ENCODE measurements at places on chromosomes 1 and 21.

DNA sequence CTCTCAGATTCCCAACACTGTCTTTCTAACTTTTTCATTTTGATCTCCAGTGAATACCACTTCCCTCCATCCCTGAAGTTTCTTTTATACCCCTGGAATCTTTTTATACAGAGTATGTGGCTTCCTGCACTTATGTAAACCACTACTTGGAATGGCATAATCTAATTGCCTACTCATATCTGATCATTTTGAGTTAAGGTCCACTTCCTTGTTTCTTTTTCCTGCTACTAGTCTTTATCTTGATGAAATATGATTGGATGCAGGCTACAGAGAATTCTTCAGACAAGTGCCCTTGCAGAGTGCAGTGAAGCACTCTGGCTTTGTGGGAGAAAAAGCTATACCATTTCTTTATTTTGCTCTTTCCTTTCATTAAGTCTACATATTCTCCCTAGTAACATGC, 325.3 kb upstream of the ADAMTS5 start:
- peak; percentile 9 for DNase-seq
- H3K27ac ChIP-seq = no peak overlapping the region
- no peaks in the 10 kb centered on the region for H3K36me3 ChIP-seq
- H3K4me1 ChIP-seq = no peaks in the 10 kb centered on the region
- no peaks in the 10 kb centered on the region for H3K27me3 ChIP-seq
- H3K4me3 ChIP-seq = no peak overlapping the region

- H3K4me1 ChIP-seq = peaks cover 3% of the 10 kb centered on the region
- H3K36me3 ChIP-seq = peaks cover 14% of the 10 kb centered on the region
- no peak overlapping the region for H3K27ac ChIP-seq
- peak; percentile 95 for DNase-seq
- H3K27me3 ChIP-seq = no peaks in the 10 kb centered on the region
Observed at GRCh38 chr1:39850606-39851216, 32.6 kb downstream of the TRIT1 start.

DNA sequence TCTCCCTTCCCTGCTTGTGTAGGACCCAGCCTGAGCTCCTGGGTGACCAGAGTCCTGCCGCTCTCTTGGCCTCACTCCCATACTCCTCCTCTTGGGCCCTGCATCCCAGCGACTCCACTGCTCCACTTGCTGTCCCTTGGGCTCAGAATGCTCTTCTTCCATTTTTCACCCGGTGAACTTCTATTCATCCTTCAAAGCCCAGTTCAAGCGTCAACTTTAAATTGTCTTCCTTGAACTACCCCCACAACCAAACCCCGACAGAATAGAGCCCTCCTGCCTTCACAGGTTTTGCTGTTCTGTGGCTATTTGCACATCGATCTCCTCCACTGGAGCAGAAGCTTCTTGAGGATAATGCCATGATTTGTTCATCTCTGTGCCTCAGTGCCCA, 215.4 kb upstream of the EDN2 start:
- no peaks in the 10 kb centered on the region for H3K36me3 ChIP-seq
- no peak overlapping the region for H3K27ac ChIP-seq
- DNase-seq = no peak
- no peaks in the 10 kb centered on the region for H3K27me3 ChIP-seq
- no peak overlapping the region for H3K4me3 ChIP-seq

DNA sequence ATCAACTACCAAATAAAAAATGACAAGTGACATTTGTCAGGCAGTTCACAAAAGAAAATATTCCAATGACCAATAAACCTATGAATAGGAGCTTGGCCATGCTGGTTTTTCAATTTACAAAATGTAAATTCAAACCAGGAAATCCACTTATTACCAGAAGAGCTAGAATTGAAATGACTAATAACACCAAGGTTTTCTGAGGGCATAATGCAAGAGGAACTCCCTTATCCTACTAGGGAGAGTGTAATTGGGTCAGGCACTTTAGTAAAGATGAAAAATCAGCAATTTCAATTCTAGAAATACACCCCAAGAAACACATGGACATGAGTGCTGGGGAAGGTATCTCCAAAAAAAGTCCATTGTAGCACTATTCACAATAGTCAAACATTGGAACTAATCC, 16.7 kb upstream of the TIAM1 start:
- no peak overlapping the region for H3K27ac ChIP-seq
- H3K36me3 ChIP-seq = no peaks in the 10 kb centered on the region
- no peak overlapping the region for H3K4me3 ChIP-seq
- no peaks in the 10 kb centered on the region for H3K27me3 ChIP-seq
- peaks cover 10% of the 10 kb centered on the region for H3K4me1 ChIP-seq

- no peaks in the 10 kb centered on the region for H3K36me3 ChIP-seq
- DNase-seq = no peak
- no peaks in the 10 kb centered on the region for H3K27me3 ChIP-seq
- H3K4me1 ChIP-seq = no peaks in the 10 kb centered on the region
Observed at GRCh38 chr1:227437495-227438008, 119.3 kb upstream of the CDC42BPA start.

- no peaks in the 10 kb centered on the region for H3K4me1 ChIP-seq
- H3K27ac ChIP-seq = no peak overlapping the region
- no peak overlapping the region for H3K4me3 ChIP-seq
- no peaks in the 10 kb centered on the region for H3K36me3 ChIP-seq
Observed at GRCh38 chr1:94966033-94966432, 39.1 kb upstream of the CNN3 start.

DNA sequence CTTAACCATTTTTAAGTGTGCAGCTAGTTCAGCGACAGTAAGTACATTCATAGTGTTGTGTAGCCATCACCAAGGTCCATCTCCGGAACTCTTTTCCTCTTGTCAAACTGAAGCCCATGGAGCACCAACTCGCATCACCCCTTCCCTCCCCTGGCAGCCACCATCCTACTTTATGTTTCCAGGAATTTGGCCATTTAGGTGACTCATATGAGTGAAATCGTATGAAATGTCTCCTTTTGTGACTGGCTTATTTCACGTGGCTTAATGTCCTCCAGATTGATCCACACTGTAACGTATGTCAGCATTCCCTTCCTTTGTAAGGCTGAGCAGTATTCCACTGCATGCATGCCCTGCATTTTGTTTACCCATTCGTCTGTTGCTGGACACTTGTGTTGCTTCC, 2.5 kb downstream of the COL6A2 start:
- H3K27ac ChIP-seq = no peak overlapping the region
- no peaks in the 10 kb centered on the region for H3K36me3 ChIP-seq
- peaks cover 4% of the 10 kb centered on the region for H3K27me3 ChIP-seq
- H3K4me3 ChIP-seq = peak overlapping the region; percentile 60
